Colonic mucosa (tissue), 4 donors: ENCODE measurements at places on chromosomes 16 and 17. TPM values are rescaled to one million over a fixed set of nuclear protein-coding genes. Genes with fewer than 3 reads are reported as not detected.

DNA sequence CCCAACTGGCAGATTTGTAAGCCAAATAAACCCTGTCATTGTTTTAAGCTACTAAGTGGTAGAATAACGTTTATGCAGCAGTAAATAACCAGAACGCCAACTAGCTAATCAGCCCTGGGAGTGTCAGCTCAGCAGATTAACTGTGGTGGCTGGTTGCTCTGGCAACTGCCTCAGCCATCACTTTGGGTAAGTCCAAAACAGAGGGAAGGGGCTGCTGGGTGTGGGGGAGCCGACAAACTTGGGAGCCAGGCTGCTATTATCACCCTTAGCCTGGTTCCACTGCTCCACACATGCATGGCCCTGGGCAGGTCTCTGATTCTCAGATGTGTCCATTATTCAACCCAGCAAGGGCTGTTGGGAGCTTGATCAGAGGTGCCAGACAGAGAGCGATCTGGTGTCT lies 22.2 kb upstream of the RHOT1 start:
- DNase-seq, result no peak

GRCh38 chr16:65572156-65572555 lies 450.3 kb upstream of the CDH11 start:
- no peak for DNase-seq

DNA sequence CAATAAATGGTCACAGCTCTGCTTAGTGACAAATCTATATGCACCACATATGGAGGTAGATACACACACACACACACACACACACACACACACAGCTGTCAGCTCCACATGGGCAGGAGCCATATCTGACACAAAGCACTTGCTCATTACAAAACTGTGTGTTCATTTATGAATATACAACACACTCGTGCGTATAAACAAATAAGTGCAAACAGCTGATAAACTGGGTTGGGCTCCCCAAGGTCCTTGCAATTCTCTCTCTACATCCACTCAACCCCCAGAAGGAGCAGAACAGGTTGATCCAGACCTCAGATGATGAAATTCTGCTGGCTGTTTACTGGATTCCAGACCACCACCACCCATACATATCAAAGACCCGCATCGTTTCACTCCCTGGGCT lies 140.7 kb downstream of the XYLT1 start:
- no peak for DNase-seq

DNA sequence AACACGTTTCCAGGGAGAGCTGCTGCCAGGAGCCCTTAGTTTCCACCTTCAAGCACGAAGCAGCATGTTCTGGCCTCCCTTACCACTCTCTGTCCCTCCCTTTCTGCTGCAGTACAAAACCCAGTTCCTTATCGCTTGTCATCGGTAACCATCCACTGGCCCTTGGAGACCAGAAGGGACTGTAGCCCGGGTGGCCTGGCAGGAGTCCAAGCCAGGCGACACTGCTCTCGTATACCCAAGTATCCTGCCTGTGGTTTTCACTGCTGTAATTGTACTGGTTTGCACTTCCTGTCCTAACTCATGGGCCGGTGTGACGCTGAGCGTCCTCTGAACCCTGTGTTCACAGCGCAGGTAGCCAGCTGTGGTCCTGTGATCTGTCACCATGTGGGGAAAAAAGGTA lies 81.1 kb downstream of the MAF start:
- no peak for DNase-seq

DNA sequence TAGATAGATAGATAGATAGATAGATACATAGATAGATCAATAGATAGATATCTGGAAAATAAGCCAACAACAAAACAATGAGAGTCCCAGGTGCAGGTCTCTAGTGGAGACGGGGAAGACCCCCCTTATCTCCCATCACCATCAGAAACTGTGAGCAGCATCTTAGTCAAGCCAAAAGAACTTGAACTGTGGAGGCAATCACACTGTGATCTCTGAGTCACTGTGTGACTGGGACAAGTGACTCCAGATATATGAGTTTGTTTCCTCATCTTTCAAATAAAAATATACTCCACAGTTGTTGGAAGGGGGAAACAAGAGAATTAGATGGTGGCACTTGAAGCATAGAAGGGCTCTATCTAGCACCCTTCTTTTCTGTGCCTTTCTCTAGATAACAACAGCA lies 42.1 kb downstream of the NOG start:
- no peak for DNase-seq

- DNase-seq, result no peak
Measured at GRCh38 chr17:78610951-78611511, 33.8 kb upstream of the DNAH17 start.

- no peak for DNase-seq
Measured at GRCh38 chr16:27267037-27267677, 1.4 kb downstream of the NSMCE1 start.

GRCh38 chr17:43411749-43412148 lies 13.0 kb downstream of the ARL4D start:
- no peak for DNase-seq

GRCh38 chr17:46151762-46152161 lies 41.5 kb downstream of the KANSL1 start:
- no peak for DNase-seq

DNA sequence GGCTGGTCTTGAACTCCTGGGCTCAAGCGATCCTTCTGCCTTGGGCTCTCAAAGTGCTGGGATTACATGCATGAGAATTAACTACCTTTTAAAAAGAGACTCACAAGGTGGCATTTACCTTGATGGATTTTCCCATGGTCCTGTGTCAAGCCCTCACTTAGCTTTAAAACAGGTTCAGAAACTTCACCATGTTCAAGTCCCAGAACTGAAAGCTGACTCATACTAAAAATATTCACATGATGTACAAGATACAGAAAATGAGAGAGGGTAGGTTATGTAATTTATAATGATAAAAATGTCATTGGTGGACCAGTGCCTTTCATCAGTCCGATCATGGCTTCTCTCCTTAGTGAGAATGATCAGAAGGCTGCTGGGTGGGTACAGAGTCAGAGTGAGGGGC lies 4.3 kb upstream of the AKAP1 start:
- DNase-seq, result no peak

DNA sequence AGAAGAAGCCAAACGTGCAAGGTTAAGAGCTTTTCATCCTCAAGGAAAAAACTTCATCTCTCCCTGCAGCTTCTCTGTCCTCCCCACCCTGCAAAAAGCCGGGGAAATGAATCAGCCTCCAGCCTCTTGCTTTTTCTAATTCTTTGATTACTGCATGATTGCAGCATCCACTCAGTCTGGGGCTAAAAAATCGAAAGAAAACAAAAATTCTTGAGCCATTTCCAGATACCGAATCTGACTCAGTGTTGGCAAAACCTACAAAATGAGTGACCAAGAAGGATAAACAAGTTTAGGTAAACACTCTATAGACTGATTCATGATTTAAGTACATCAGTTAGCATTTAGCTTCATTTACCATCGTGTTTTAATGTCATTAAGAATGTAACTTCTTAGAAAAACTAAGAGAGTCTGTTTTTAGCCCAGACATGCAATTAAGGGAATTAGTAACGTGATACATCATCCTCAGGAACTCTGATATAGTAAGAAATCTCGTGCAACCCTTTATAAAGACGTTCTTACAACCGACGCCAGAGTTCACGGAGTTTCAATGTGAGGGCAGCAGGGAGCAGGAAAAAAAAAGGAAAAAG lies 287.3 kb upstream of the FOXF1 start:
- no peak for DNase-seq

- DNase-seq, result no peak
Measured at GRCh38 chr16:78953526-78953925, 647.0 kb downstream of the MAF start.

DNA sequence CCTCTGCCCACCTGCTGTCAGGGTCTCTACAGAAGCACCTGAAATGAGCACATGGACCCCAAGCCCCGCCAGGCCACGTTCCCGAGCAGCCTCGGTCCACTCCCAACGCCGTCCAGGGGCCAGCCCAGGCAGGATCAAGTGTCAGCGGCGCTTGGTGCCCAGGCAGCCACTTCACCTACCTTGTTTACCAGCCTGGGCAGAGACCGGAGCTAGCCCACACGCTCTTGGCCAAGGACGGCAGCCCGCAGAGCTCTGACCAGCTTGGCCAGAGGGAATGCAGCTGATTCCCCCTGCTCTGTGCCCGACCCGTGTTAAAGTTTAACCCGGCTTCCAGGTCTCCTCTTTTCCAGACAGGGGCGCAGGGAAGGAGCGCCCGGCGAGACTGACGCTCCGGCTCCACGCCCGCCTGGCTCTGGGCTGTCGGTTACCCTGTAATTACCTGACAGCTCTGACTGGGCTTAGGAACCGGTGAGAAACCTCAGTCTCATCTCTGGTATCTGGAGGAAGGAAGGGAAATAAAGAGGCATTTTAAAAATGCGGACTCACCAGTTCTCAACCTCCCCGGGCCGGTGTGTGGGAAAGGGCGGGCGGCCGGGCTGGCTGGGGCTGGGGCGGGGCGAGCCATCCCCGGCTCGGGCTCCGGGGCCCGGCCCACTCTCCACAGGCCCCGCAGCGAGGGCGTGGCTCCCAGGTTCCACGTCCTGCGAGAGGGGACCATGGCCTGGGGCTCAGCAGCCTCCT lies 4.6 kb downstream of the KIFC3 start:
- peak; percentile 57 for DNase-seq

DNA sequence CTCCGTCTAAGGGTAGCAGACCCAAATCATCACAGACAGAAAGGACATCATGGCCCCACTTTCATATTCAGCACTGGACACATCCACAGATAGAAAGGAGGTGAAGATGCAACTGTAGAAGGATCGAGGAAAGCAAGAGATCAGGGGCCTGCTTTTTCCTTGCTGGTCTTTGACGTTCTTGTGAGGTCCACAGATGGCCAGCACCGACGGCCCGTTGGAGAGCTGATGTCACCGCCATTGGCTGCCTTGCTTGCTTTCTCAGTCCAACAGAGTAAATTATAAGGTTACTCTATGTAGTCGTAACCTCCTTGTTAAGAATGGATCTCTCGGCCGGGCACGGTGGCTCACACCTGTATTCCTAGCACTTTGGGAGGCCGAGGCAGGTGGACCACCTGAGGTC lies 5.1 kb upstream of the RBFOX3 start:
- DNase-seq, result no peak

DNA sequence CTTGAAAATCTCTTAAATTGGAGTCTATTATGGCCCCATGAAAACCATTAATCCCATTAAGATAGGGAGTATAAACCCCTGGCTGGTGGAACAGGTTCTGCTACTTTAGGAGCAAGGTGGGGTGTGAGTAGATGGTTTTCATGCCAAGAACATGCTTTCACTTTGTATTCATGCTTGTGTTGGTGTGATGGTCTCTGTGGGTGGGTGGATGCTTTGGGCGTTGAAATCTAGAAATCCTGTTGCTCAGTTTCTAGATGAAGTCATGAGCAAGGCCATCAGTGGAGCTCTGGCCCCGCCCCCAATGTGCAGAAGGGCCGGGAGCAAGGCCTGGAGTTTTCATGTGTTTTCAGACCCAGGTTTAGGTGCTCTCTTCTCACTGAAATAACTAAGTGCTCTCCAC lies 20.1 kb downstream of the PLD6 start:
- no peak for DNase-seq

DNA sequence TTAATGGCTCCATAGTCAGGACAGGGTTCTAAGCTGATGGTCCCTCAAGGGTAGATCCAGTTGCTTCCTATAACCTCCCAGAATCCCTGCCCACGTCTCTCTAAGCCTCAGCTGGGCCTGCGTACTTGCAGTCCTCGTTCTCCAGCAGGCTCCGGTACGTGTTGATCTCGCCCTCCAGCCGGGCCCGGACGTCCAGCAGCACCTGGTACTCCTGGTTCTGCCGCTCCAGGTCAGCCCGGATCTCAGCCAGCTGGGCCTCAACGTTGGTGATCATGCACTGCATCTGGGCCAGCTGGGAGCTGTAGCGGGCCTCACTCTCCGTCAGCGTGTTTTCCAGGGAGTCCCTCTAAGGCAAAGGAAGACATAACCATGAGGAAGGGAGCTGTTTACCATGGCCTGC lies 4.5 kb downstream of the KRT32 start:
- no peak for DNase-seq

GRCh38 chr17:33460781-33461450 lies 167.8 kb upstream of the ASIC2 start:
- DNase-seq, result no peak

DNA sequence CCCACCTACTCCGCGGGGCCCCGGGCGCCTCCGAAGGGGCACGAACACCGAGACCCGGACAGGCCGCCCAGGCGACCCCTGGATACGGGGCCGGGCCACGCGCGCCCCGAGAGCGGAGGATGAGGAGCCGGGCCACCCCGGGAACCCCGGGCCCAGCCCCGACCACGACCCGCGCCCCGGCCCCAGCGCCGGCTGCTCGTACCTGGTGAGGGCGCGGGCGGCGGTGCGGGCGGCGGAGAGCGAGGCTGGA lies 192 bp downstream of the FASN start:
- DNase-seq, result no peak

DNA sequence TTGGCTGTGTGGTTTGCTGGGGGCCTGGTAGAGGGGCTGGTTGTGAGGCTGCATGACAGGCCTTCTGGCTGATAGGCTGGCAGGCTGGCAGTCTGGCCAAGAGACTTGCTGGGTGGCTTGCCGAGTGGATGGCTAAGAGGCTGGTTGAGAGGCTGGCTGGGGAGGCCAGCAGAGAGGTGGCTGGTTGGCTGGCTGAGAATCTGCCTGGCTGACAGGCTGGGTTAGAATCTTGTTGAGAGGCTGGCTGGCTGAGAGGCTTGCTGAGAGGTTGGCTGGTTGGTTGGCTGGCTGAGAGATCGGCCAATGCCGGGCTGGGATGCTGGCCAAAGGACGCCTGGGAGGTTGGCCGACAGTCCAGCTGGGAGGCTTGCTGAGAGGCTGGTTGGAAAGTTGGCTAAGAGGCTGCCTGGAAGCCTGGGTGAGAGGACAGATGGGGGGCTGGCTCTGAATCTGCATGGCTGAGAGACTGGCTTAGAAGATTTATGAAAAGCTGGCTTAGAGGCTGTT lies 35.9 kb upstream of the ACSM2B start:
- peak; percentile 62 for DNase-seq

DNA sequence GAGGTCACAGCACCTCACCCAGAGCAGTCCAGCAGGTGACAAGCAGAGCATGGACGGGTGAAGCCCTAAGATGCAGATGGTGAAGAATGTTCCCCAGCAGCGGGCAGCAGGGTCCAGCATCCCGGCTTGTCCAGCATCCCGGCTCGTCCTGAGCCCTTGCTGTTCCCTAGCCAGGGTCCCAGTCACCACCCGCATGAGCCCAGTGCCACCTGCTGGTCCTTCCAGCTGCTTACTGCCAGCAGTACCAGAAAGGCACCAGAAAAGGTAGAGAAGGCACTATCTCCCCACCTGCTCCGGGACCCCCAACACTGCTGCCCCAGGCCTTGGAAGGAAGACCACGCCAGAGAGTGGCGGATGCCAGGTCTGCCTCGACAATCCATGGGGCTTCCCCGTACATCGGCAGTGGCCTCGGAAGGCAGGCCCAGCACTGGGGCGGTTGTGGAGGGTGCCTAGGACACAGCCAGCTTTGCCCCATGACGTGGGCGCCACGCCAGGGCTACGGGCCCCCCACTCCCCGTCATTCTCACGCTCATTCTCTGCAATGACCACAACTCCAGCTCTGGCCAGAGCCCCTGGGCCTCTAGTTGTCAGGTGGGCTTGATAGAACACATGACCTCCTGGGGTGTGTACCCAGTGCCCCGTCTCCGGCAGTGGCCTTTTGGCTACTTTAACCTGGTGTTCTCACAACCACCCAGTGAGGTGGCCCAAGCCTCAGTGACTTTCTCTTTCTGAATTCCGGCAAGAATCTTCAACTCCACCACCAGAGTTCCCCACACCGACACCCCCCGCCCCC lies 1.4 kb downstream of the CENPX start:
- DNase-seq, result peak; percentile 78

GRCh38 chr16:8572063-8572918 lies 18.0 kb downstream of the TMEM114 start:
- DNase-seq, result no peak

The TVP23B gene
- 36.8 TPM for total RNA-seq

The CDH5 gene
- total RNA-seq, result 4.4 TPM

The NTN3 gene
- total RNA-seq, result not detected

The KRT13 gene
- 0.25 TPM for total RNA-seq

The PRCD gene
- 0.29 TPM for total RNA-seq

The SLC38A8 gene
- total RNA-seq, result not detected

The TBC1D3C gene
- total RNA-seq, result not detected
